ENCODE measurements at places on chromosomes 5 and 9.

DNA sequence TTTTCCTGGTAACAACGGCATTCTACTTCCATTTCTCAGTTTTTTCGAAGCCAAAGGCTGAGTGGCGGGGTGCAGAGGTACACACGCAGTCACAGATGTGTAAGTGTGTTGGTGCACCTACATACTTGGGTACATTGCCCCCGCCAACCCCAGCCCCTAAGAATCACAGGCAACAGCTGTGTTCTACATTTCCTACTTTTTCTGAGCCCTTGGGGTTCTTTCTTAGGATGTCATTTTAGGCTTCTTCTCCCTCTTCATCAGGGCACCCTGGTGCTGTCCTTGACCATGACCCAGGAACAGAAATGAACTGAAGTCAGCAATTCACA, 104.8 kb downstream of the PAX5 start:
- no peak for DNase-seq

GRCh38 chr9:135992486-135993408, 31.6 kb upstream of the UBAC1 start:
- peak; percentile 39 for DNase-seq

DNA sequence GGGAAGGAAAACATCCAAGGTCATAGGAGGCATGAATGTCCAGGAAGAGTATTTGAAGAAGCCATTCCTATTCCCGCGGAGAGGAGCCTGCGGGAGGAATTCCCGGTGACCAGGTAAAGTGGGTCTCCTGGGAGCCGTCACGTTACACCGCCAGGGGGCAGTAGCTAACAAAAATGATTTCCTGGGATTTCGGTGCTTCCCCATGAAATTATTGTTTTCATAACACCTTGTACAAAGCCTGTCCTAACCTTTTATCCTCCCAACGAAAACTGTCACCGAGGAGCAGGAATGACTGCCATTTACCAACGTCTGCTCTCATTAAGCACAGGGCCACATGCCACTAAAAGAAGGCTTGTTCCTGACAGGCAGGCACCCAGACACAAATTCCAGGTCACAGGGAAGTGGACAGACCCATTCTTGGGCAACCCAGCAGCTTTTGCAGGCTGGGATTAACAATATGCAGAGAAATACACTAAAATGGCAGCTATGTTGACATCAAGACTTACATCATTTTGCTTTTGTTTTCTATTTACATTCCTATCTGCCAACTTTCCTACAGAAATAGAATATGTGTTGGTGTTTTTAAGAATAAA, 41.2 kb upstream of the CTSL start:
- no peak for DNase-seq

- DNase-seq, result no peak
Observed at GRCh38 chr9:72636621-72637020, 115.2 kb downstream of the TMC1 start.

DNA sequence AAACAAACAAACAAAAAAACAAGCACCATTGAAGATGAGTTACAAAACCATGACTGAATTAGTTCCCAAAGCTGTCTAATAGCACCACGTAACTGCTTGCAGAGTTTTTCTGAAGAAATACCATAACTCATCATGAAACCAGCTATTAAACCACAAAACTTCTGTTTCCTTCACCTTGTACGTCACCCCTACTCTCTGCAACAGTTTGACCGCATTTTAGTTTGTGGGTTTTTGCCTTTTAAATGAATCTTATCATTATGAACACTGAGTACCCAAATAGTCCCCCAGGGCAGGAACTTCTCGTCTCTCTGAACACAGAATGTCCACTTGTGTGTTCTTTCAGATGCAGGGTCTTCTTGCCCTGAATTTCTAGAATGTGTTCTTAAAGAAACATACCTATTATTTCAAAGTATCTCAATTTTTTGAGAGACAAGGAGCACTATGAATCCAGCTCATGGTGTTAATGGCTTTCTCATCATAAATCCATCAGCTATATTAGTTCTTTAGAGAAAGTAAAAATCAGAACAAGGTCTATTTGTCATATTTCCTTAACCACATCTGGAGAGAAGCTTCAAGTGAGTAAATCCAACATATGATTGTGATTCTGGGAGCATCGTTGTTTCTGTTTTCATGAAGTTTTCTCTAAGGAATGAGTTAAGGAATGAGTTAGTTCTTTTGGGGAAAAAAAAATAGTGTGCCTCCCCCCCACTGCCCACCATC, 210.6 kb downstream of the AUH start:
- peak; percentile 60 for DNase-seq

GRCh38 chr5:14212838-14213237, 69.7 kb downstream of the TRIO start:
- DNase-seq, result no peak

DNA sequence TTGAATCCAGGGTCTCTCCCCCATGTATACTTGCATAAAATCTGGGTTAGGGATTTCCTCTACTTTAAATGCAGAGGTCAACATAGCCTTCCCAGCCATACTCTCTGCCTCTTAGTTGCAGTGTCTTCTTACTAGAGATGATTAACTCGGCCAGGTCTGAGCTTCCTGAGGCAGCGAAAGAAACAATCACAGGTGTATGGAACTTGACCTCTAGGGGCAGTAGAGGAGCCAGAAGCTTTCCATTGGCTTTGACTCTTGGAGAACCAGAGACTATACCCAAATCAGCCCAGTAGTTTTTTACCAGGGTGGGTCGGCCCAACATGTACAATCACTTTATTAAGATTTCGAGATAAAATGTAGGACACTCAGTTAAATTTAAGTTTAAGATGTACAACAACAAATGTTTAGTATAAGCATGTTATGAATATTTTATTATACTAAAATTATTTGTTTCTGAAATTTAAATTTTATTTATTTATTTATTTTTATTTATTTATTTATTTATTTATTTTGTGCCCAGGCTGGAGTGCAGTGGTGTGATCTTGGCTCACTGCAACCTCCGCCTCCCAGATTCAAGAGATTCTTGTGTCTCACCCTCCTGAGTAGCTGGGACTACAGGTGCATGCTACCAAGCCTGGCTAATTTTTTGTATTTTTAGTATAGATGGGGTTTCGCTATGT, 48.0 kb upstream of the DMRT3 start:
- no peak for DNase-seq

GRCh38 chr5:173868096-173868880, 19.9 kb upstream of the CPEB4 start:
- DNase-seq, result no peak

- no peak for DNase-seq
Observed at GRCh38 chr5:173515526-173515925, 100.9 kb downstream of the BOD1 start.

DNA sequence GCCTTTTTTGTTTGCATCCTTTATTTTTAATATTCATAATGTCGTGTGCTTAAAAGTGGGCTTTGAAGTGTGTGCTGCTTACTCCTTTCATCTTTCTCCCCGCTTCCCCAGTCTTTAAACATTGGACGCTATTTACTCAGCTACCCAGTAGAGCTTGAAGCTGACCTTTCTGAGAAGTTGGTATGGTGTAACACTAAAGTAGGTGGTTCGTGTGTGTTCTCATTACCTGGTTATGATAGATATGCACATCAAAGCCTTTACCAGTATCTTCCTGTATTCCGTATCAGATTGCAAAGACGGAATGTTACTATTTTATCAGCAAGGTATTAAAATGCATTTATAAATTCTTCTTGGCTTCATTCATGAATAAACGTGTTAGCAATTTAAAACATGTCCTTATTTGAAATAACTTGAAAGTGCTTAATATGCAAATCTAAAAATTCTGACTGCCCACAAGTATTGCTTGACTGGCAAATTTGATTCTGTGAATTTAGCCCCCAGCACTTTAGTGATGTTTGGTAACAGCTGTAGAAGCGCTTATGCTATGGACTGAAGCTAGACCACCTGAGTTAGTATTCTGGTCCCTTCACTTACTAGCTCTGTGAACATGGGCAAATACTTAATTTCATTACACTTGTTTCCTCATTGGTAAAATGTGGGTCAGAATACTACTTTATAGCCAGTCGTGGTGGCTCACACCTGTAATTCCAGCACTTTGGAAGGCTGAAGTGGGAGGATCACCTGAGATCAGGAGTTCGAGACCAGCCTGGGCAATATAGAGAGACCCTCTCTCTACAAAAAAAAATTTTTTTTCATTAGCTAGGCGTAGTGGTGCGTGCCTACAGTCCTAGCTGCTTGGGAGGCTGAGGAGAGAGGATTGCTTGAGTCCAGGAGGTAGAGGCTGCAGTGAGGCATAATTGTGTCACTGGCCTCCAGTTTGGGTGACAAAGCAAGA, 1.7 kb downstream of the RRAGA start:
- DNase-seq, result no peak

GRCh38 chr5:40928886-40929448, 19.7 kb downstream of the C7 start:
- DNase-seq, result no peak

DNA sequence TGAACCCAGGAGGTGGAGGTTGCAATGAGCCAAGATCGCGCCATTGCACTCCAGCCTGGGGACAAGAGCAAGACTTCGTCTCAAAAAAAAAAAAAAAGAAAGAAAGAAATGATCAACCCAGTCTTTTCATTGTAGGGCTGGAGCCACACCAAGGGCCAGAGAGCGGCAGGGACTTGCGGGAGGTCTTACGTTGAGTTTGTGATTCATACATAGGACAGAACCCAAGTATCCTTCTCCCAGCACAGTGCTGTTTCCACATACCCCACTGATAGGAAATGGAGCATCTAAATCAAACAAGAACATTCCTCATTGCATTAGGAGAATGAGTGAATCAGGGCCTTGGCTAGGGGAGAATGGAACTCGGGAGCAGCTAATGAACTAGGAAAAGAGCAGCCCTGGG, 3.5 kb upstream of the TNIP1 start:
- DNase-seq, result no peak

DNA sequence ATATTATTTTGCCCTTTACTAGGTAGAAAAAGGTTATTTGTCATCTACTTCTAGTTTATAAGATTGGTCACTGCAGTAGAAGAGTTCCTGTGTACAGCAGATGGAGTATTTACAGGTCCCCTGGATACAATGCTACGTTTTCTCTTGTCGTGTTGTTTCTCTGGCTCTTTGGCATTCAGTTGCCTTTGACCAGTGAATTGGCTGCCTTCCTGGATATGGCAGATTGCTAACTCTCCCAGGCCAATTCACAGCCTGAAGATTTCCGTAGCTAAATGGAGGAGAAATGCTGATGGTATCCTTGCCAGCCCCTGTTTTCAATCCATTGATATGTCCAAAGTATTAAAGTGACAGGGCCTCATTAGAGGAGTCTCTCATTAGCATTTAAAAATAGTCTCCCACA, 32.5 kb upstream of the GNAQ start:
- DNase-seq, result no peak

DNA sequence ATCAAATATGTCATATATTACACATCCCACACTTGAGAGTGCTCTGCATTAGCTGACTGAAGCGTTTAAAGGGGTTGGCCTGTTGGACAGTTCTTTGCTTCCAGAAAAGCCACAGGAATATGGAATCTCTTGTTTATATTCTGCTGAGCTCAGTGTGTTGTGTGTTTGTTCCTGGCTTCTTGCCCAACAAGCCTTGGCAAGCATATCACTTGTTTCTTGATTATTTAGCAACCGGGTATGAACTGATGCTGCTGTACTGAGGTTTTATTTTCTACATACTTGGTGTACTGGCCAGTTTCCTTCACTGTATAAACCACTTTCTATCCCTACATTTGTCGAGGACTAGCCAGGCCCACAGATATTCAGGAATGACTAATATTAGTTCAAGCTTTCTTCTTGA, 378.9 kb downstream of the KCTD16 start:
- DNase-seq, result no peak

- no peak for DNase-seq
Observed at GRCh38 chr9:114313186-114313585, 9.7 kb upstream of the ORM1 start.

- no peak for DNase-seq
Observed at GRCh38 chr9:18056993-18057369, 417.0 kb upstream of the ADAMTSL1 start.

DNA sequence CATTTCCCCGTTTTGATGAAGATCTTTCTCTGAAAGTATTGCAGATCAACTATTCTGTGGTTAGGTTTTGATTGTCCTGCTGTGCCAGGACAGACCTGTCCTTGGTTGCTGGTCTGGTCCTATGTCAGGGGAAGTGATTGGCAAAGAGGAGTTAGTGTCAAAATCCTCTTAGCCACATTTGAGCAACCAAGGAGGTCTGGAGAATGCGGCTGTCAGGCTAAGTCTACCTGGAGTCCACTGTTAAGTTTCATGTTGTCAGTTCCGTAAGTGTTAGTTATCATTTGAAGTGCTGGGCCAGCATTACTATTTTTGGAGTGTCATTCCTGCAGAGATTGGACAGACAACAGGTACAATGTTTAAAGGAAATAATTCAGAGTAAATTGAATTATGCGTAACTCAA, 62.3 kb downstream of the UBE2QL1 start:
- no peak for DNase-seq
